ENCODE measurements at places on chromosomes 12 and 14.
A peak's percentile ranks its signal among the peaks of the same experiment; 100 is the strongest.

- DNase-seq: no peak
Measured at GRCh38 chr12:123078120-123078465, 72.8 kb downstream of the PITPNM2 start.

- DNase-seq: no peak
Measured at GRCh38 chr14:104262515-104263514, 124.4 kb downstream of the KIF26A start.

DNA sequence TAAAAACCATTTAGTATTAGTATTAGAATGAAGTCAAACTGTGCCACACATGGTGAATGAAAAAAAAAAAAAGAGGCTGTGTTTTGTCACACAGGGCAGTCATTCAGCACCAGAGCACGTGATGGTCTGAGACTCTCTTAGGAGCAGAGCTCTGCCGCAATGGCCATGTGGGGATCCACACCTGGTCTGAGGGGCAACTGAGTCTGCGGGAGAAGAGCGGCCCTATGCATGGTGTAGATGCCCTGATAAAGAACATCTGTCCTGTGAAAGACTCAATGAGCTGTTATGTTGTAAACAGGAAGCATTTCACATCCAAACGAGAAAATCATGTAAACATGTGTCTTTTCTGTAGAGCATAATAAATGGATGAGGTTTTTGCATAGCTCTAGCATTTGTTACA, 12.2 kb upstream of the BDKRB1 start:
- DNase-seq: no peak

DNA sequence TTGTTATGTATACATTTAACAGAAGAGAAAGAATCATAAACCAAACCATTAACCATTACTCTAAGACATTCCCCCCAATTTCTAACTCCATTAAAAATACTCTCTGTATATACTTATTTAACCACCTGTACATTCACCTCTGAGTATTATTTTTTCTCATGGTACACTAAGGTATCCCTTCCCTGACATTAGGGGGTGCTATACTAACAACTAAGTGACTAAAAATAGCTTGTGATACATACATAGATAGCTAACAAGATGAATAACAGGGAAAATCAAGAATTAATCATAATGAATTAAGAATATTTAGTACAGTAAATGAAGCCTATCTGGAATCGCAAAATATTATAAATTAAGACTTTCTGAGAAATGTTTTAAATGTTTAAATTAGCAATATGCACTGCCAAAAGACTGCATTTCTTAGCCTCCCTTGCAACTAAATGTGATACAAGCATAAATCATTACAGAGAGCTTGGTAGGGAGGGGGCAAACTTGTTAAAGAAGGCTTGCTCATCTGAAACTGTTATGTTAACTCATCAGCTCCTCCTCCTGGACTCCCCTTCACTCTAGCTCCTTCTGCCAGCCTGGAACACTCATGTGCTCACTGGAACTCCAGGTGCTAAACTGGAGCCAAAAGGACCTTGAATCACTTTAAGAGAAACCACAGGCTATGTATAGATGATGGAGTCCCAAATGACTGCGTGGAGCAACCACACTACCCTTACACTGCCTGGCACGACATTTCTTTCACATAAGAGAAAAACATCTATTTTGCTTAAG, 14.9 kb downstream of the C2CD5 start:
- DNase-seq: no peak

GRCh38 chr14:72653026-72653425, 240.9 kb downstream of the DPF3 start:
- DNase-seq: no peak

DNA sequence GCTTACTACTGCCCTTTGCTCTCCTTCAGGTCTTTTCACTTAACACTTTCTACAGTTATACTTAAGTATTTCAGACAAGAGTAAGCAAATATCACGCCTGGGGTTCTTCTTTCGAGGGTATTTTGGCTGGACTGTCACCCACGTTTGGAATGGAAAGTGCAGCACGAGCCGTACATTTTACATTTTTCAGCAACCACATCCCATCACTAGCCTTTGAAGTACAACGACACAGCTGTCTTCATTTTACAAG, 349 bp upstream of the FAM177A1 start:
- no peak for DNase-seq

DNA sequence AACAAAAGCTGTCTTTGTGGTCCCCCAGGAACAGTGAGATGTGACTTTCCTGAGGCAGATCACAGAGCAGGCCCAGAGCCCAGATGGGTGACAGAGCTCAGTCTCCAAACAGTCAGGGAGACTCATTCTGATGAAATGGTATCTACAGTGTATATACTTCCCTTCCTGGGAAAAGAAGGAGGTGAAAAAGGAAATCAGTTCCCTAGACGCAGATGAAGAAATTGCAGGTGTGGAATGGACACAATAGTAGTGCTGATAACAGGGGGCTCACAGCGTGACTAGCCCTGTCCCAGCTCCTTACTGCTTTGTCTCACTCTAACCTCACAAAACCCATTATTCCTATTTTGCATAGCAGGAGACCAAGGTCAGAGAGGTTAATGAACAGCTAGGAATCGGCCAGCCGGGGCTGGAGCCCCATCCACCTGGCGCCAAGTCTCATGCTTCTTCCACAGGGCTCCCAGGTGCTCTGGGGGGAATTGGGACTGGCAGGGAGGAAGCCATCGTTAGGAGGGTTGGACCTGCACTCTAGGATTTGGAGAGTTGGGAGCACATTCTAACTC, 11.9 kb downstream of the KCNH3 start:
- DNase-seq: no peak

DNA sequence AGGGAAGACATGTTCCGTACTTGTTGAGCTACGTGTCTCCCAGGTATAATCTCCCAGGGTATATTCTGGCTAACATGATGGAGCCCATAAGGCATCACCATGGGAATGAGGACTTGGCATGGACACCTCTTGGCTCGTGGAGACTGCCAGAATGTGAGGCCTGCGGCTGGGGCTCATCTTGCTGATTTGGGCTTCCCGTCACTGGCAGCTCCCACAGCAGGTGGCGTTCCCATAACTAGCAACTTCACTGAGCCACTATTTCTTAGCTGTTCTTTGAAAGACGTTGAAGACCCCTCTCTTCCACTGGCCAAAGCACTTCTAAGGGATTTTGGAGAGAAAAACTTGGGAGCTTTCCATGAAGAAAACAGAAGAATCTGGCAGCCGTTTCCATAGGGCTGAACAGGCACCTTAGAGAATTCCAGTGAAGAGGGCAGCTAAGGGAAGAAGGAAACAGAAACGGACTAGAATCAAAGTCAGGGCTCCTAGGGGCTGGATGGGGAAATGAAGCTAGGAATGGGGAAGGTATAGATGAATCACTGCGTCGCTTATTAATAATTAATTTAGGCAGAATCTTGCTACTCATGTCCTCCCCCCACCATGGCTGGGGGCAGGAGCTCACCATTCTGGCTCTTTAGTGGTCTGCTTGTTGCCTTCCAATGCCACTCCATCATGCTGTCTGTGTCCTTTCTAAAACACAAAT, 39.7 kb upstream of the FOS start:
- DNase-seq: no peak

GRCh38 chr12:120209851-120210250, 8.9 kb upstream of the RPLP0 start:
- DNase-seq: no peak

DNA sequence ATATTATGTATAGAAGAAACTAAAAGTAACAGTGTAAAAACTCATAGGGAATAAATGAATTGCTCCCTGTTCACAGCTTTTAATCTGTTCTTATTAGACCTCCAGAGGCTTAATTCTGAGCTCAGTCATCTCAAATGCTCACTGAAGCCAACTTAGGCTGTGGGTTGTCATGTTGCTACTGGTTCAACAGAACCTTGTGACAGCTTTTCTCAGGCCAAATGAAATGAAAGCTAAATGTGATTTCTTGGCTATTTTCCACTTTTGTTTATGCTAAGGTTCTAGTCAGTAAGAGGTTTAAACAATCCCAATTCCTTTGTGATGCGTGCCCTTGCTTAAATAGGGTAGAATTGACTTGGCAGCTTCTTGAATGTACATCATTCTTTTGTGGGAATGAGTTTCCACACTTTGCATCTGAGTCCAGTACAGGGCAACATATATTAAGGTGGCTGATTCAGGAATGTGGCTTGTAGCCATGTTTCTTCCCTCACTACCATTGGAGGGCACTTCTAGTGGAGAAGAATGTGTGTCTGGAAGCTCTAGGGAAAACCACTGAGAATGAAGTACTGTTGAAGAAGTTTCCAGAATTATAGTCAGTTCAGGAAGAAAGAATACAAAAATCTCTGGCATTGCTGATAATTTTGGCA, 156.4 kb downstream of the NEDD1 start:
- no peak for DNase-seq

- DNase-seq: no peak
Measured at GRCh38 chr12:13390381-13390861, 193.9 kb downstream of the EMP1 start.

GRCh38 chr12:2234646-2235350, 182.0 kb downstream of the CACNA1C start:
- no peak for DNase-seq

DNA sequence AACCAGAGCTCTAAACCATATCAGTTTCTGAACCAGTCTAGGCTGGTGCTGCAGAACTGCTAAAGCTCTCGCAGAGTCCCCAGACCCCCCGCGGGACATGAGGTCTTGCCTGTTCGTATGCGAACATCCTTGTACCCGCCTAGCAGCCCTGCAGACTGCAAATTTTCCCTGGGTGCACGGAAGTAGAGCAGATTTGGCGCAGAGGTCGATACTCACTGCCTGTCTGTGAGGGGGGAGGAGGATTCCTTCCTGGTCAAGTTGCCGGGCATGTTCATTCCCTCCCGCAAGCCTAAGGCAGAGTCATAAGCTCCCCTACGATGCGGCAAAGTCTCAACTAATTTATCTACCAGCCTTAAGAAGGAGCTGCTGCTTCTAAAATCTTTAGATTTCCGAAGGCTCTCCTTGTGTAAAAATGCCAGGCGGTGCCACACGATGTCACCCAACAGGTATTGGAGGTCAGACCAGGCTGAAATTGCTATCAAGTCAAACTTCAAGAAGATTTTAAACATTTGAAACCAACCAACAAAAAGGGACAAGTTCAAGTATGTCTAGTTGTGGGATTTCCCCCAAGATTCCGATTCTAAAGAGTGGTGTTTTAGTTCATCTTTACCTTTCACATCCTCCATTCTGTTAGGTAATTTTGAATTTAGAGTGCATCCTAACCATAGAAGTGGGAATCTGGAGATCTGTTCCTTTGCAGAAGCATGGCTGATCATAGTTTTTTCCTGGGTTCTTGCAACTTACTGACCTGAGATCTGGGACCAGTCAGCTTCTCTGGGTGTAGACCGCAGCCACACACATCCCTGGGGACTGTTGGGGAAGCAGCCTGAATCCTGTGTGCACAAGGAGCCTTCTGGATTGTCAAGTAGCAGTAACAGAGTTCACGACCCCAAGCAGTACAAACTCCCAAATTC, 1.6 kb upstream of the PAX9 start:
- no peak for DNase-seq

DNA sequence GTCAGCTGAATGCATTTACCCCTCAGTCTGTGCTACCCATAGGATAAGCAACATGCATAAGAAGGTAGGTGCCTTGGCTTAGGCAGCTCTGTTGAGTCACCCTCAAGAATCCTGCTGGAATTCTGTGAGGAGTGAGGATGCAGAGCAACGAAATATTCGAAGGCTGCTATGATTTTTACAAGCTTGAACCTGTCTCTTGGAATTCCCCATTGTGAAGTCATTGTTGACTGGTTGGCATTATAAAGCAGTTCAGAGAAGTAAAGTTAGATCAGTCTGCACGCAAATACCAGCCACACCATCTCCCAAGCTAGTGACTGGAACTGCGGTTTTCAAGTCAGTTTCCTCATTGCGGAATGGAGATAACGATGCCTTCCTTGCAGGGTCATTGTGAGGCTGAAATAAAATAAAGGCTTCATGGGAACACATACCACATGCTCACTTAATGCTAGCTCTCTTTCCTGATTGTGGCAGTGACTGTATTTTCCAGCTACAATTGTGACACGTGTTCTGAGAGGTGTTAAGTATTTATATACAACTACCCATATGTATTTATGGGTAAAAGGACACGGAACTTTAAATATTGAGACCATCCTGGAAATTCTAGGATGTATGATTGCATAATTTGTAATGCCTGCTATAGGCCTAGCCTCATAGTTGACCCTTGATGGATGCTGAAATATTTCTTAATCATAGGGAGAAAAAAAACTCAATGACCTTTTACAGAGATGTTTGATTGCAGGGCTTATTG, 96.7 kb downstream of the ETV6 start:
- DNase-seq: no peak

GRCh38 chr14:69066396-69067171, 86.3 kb downstream of the DCAF5 start:
- no peak for DNase-seq

- no peak for DNase-seq
Measured at GRCh38 chr12:57461276-57461916, 1.8 kb downstream of the GLI1 start.

DNA sequence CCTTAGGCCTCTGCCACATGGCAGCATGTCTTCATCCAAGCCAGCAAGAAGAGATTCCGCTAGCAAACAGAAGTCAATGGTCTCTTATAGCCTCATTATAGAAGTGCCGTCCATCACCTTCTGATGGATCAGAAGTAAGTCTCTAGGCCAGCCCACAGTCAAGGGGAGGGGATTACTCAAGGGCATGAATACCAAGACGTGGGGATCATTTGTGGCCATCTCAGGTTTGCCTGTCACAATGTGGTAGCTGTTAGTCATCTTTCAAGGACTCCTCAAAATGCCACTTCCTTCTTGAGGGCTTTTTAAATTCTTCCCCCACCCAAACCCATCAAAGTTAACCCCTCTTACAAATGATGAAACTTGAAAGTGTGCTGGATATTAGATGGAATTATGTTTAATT, 8.1 kb upstream of the ADCY6 start:
- DNase-seq: no peak

- DNase-seq: no peak
Measured at GRCh38 chr14:72781561-72782508, 112.1 kb downstream of the DPF3 start.

- DNase-seq: no peak
Measured at GRCh38 chr14:95452893-95453712, 63.3 kb downstream of the SYNE3 start.

GRCh38 chr12:75953312-75953906, 78.2 kb downstream of the PHLDA1 start:
- no peak for DNase-seq

- no peak for DNase-seq
Measured at GRCh38 chr14:89042021-89042420, 217.6 kb downstream of the TTC8 start.

GRCh38 chr14:76151398-76152332, at the start of gene GPATCH2L:
TSS of gene GPATCH2L (plus strand) at chr14:76151922. CDS start at chr14:76154364, 2,442 bp downstream.
- DNase-seq: peak; percentile 98

GRCh38 chr12:42588524-42589464, 752 bp downstream of the PRICKLE1 start:
- no peak for DNase-seq

DNA sequence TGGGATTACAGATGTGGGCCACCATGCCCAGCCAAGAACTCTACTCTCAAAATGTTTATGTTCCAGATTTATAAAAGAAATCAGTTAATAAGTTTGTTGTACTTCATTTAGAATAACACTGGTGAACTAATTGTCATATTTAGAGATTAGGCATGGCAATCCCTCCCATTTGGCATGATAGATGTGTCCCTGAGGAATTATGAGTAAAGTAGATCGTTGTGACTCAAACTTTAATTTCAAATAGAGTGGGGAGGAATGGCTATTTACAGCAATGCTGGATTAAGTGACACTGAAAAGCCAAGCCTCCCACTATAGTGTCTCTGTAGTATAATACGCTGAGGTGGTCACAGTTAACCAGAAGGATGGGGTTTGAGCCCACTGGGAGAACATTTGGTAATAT, 39.3 kb upstream of the RTRAF start:
- DNase-seq: no peak

All from stimulated activated CD4-positive, alpha-beta T cell treated with anti-CD3 and anti-CD28 coated beads, TNF-alpha, amount 100 ng/mL, for 4 hours (primary cell).